ENCODE measurements at places on chromosomes 5 and 9.
A peak's percentile ranks its signal among the peaks of the same experiment; 100 is the strongest.

DNA sequence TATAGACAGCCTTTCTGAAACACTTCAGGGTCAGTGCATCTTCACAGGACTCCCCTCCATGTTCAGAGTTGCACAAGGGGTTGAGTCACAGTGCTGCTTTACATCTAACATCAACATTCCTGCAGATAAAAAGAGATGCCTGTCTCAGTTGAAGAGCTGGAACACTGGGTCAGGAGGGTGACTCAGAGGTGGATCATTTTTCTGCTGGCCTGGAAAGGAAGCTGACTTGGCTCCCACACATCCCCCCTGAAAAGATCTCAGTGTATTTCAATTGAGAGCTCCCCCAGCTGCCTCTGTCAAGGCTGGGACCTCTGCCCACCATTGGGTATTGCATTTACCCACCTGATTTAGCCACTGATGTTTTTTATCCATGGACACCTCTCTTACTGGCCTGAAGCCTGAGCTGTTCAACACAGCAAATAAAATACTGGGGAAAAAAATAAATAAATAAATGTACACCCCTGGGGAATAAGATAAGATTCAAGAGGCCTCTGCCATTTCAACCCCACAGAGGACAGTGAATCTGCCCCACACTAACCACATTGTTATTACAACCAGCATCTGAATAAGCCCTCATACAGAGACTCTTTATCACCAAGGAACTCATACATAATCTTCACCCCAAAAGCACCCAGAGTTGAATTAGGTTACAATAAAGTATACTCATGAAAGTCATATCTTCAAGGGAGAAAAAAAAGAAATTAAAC lies 716.4 kb downstream of the SEMA5A start:
- ATAC-seq, result peak; percentile 54

- ATAC-seq, result no peak
Observed at GRCh38 chr5:59823420-59823819, 70.1 kb downstream of the PDE4D start.

- ATAC-seq, result no peak
Observed at GRCh38 chr5:95178046-95178651, 106.7 kb downstream of the MCTP1 start.

DNA sequence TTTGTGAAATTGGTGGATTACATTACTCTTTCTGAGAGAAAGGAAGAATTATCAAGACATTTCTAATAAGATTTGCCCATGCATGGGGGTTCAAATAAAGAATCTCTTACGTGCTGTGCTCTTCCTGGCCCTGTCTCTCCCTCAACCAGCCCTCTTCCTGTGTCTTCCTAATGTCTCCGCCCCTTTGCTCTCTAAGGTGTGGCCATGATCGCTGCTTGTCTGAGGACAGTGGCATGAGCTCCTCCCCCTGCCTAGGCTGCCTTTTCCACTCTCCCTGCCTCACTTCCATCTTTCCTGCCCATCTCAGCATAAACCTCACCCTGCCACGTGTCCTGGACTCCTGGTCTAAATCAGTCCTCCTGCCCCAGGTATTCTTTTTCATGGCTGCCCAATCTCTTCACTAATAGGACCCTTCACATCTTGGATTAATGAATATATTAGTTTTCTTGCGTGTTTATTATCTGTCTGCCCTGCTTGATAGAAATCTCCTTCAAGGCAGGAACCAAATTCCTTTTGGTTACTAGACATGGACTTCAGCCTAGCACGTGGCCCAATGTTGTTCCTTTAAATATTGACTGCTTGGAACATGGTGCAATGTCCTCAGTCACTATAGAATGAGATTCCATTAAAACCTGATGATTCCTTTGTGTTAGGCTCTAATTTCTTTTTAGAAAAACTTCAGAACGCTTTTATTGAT lies 122.3 kb downstream of the MTRR start:
- ATAC-seq, result no peak

DNA sequence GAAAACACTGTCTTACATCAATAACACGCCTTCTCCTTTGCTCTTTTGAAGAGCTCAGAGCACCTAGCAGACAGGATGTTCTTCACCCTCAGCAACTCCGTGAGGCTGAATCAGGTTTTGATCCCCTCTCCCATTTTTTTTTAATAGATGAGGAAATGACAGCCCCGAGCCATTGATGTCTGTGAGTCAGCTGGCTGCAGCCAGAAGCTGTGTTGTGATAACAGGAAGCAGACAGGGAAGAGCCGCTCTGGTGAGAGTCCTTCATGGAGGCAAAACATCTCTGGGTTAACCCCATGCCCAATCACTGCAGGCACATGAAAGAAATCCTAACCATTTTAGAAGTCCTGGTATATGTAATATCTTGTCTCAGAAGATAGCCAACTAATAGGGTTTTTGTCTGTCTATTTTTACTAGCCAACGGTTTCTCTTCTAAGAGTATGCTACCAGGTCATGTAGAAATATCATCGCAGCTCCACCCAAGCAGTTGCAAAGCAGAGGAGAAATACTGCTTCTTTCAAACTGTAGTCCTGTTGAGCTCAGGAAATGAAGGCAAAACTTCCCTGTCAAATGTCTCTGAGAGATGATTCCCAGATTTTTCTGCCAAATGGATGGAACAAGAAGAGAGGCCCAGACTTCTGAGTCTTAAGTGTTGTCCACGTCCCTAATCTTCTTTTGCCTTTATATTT lies 568.9 kb downstream of the CCDC171 start:
- peak; percentile 57 for ATAC-seq
